ENCODE measurements at places on chromosomes 1 and 21.

DNA sequence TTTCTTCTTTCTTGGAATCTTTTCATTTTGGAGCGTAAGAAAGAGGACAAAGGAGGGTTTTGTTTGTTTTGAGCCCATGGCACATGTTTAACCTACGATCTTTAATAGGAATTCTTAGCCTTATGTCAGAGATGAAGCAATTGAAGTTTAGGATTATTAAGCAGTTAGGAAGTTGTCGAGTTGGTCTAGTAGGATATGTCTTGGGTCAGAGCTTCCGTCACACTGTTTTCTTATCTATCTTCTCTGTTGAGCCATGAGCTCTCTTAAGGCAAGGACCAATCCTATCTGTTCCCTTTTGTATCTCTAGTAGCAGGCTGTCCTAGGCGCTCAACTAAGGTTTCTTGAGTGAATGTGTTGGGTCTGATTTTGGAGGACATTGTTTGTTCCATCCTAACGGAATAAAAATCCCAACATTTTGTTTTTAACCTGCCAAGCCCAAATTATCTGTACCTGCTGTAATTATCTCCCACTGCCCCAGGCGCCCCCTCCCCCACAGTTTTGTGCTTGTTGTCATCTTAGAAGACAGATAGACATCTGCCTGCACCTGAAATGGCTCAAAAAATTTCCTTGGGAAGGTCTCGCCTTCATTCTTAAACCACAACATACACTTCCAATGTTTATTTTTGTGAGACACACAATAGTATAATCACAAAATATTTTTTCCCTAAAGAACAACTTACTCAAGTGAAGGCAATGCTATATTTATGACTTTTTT lies 95.3 kb upstream of the GADD45A start:
- no peak for DNase-seq

DNA sequence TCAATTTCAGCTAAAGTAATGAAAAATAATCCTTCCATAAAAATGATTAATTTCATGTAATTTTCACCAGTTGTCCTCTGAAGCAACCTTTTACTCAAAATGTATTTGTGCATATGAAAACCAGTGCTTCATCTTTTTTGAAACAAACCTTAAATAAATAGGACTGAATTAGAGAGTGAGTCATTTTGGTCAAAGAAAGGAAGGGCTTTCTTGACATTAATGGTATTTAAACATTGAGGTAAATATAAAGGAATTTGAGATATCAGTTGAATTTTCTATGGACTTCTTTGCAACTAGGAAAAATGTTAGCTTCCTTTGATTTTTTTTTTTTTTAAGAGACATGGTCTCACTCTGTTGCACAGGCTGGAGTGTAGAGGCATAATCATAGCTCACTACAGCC lies 38.7 kb downstream of the SNX7 start:
- DNase-seq, result no peak

GRCh38 chr1:1892079-1892762 lies 1.3 kb upstream of the GNB1 start:
- no peak for DNase-seq

DNA sequence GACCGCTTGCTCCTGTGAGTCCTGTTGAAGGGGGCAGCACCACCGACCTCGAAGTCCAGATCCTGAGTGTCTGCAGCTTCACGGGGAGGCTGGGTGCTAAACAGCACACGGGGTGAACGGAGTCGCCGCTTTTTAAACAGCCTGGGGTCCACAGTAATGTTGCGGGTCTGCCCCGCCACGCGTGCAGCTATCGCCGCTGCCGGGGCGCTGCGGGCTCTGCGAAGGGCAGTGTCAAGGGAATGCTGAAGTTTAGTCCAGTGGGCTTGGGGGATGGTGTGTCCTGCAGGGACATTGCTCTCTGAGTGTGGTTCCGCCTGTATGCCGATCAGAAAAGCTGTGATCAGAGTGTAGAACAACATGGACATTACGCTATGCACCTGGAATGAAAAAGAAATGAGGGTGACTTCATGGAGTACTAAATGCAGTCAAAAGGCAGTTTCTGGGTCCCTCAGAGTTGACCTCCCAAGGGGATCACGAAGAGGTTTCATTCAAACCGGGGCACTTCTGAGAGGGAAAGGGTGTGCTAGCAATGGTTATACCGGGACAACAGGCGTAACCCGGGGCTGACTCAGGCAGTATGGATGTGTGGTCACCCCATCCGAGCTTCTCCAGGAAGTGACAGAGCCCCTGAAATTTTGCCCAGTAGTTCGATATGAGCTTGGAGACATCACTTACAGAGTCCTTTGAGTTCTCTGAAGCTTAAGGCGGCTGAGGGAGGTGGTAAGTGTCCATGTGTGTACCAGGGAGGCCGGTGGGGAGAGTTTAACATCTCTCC lies 51.4 kb downstream of the NGF start:
- DNase-seq, result no peak

GRCh38 chr1:77533660-77534305 lies 148.7 kb downstream of the ZZZ3 start:
- DNase-seq, result peak; percentile 62

- DNase-seq, result no peak
Measured at GRCh38 chr1:23462766-23463165, 21.2 kb downstream of the ASAP3 start.

- no peak for DNase-seq
Measured at GRCh38 chr21:32562915-32563314, 22.4 kb downstream of the TCP10L start.

- DNase-seq, result no peak
Measured at GRCh38 chr1:169144941-169145626, 38.6 kb downstream of the ATP1B1 start.

DNA sequence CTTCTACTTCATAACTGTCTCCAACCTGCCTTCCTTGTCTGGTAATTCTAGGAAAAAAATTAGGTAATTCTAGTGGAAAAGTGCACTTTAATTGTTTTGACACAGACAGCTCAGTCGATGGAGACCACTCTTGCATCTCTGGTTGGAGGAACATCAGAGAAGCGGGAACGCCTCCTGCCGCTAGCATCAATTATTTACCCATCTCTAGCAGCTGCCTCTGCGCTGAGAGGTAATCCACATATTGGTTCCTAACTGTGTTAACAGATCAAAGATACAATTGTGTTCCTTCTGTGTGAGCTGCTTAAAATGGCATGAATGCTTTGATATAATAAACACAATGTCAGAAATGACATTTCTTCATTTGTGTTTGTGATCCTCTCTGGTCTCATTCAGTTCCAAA lies 33.3 kb downstream of the C2CD2 start:
- DNase-seq, result no peak

GRCh38 chr1:201313086-201313485 lies 29.8 kb downstream of the PKP1 start:
- DNase-seq, result no peak

GRCh38 chr1:43898981-43899380 lies 34.6 kb upstream of the ARTN start:
- DNase-seq, result no peak

DNA sequence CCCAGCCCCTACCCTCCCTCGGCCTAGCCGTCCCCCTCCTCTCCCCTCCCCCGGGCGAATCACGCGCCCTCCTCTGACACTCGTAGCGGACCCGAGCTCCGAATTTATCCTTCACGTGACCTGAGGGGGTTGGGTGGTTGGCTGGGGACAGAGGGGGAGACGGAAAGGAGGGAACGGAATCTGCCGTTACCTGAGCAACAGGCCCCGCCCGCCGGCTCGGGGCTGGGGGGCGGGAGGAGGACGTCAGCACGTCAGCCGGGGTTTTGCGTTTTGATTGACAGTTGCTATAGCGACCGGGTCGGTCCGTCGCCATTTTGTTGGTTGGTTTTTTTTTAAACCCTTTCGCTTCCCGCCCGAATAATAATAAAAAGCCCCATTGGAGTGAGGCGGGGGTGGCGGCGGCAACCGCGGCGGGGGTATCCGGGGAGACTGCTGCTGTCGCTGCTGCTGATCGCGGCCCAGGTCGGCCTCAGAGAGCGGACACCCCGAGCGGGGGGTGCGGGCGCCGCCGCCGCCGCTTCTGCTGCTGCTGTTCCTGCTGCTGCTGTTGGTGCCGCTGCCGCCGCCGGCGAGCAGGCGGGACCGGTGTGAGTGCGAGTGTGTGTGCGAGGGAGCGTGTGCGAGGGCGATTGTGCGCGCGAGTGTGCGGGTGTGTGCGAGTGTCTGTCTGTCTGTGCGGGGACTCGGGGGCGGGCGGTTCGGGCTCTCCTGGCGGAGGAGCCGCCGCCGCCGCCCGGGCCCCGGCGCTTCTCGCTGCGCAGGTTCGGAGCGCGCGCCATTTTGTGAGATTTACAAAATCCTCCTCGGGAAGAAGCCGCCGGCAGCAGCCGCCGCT lies at the start of gene DYRK1A:
DYRK1A (plus strand) TSS at position 292 of the 835 bp plus-strand sequence. CDS start 53,602 bp downstream, outside the sequence.
- peak; percentile 99 for DNase-seq

GRCh38 chr1:63987014-63987627 lies 213.3 kb downstream of the ROR1 start:
- DNase-seq, result no peak

GRCh38 chr1:76239470-76239918 lies 164.9 kb downstream of the ST6GALNAC3 start:
- no peak for DNase-seq

DNA sequence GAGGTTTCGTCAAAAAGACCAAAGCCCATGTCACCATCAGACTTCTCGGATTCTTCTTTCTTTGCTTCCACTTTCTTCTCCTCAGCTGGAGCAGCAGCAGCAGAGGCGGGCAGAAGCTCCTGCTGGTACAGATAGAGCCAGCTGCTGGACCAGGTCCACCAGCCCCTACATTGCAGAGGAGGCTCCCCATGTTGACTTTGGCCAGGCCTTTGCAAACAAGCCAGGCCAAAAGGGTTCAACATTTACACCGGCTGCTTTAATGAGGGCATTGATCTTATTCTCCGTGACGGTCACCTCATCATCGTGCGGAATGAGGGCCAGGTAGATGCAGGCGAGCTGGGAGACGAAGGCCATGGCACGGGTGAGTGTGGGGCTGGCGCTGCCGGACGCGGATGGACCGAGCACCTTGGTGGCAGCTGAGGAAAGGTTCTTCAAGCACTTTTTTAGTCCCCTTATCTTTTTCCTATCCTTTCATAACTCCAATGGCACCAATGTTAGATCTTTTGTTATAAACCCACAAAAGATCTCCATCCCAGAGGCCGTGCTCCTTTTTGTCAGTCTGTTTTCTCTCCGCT lies 358.5 kb downstream of the RGS7 start:
- DNase-seq, result no peak

Measured in CD4-positive, alpha-beta T cell treated with Interleukin-6 at 100 ng/mL for 8 hours (primary cell).